Right lobe of liver (tissue), 6 donors: ENCODE measurements at places on chromosomes 1 and 21. TPM values are rescaled to one million over a fixed set of nuclear protein-coding genes. Genes with fewer than 3 reads are reported as not detected.

BEST4 gene
- 0.32 TPM for total RNA-seq

CELA3A gene
- not detected for total RNA-seq

HSD3B2 gene
- not detected for total RNA-seq

CGN gene
- 20.7 TPM for total RNA-seq

NBPF6 gene
- total RNA-seq = not detected

DNA sequence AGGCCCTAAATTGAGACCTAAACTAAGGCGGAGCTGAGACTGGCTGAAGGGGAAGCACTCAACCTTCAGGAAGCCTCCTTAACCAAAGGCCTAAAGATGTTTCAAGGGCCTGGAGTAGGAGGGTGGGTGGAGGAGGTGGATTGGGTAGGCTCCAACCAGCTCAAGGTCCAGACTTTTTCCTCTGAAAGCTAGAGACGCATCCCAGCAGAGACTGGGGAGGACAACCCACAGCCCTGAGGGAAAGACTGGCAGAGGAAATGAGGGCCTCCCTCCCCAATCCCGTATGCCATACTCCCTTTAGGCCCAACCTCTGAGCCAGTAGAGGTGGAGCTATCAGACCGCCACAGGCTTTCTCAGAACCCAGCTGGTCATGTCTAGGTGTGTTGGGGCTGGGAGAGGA, 1.1 kb downstream of the ECM1 start:
- H3K36me3 ChIP-seq = no peaks in the 10 kb centered on the region
- H3K27ac ChIP-seq = no peak overlapping the region
- no peak overlapping the region for H3K4me3 ChIP-seq
- no peaks in the 10 kb centered on the region for H3K4me1 ChIP-seq
- H3K27me3 ChIP-seq = no peaks in the 10 kb centered on the region

DNA sequence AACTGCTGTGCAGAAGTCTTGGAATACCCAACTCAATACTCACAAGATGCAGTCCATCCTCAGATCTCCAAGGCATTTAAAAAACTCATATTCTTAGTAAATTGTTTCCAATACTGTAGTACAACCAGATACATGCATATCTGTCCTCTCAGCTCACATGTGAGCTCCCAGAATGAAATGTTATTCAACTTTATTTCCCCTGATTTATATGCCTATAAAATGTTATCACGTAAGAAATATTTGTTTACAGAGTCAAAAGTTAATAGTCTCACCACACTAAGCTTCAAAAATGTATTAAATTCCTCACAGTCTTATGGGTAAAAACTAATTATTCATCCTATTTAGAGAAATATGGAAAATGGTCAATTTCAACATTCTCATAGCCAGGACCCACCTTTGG, 56.6 kb downstream of the LTN1 start:
- no peaks in the 10 kb centered on the region for H3K27me3 ChIP-seq
- DNase-seq = no peak
- no peak overlapping the region for H3K4me3 ChIP-seq
- no peaks in the 10 kb centered on the region for H3K4me1 ChIP-seq

DNA sequence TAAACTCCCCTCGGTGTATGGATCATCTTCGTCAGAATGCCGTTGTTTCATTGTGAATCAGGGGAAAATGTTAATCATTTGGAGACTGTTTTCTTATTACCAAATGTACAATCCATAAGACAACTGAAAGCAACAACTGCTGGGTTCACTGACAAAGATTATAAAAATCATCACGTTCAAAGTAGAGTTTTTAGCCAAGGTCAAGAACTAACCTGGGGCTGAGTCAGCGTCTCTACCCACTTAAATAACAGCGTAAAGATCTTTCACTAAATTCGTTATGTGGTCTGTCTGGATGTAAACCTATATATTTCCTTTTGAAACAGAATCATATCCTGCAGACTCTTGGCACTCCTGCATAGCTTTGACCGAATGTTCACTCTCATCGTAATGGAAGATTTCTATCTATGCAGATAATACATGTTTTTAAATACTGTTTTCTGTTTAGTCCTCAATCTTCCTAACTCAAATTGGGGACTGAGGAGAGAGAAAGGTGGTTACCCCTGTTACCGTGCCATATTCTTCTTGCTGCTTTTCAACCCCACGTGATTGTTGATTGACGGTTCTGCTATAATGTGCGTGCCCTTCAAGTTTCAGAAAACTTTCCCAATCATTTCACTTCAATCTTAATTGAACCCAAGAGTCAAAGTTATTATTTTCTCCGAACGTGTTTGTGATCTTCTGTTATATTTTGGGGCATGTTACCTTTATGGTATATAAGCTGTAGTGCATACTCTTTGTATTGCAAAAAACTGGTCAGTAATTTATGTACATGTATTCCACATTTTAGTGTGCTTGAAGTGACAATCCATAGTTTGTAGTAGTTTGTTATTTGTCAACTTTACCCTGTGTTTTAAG, 15.6 kb upstream of the NCMAP start:
- no peaks in the 10 kb centered on the region for H3K27me3 ChIP-seq
- no peak for DNase-seq
- H3K27ac ChIP-seq = peak overlapping the region; percentile 7
- H3K4me3 ChIP-seq = peak overlapping the region; percentile 11

GRCh38 chr21:37181059-37181458, 86.1 kb downstream of the VPS26C start:
- no peak for DNase-seq
- H3K36me3 ChIP-seq = no peaks in the 10 kb centered on the region
- no peak overlapping the region for H3K4me3 ChIP-seq

- no peaks in the 10 kb centered on the region for H3K4me1 ChIP-seq
- H3K4me3 ChIP-seq = no peak overlapping the region
- DNase-seq = no peak
- H3K27me3 ChIP-seq = no peaks in the 10 kb centered on the region
- no peak overlapping the region for H3K27ac ChIP-seq
- no peaks in the 10 kb centered on the region for H3K36me3 ChIP-seq
Measured at GRCh38 chr1:46173361-46173856, 1.5 kb upstream of the TSPAN1 start.
